ENCODE measurements at places on chromosomes 4 and X. TPM values are rescaled to one million over a fixed set of nuclear protein-coding genes. Genes with fewer than 3 reads are reported as not detected.

DNA sequence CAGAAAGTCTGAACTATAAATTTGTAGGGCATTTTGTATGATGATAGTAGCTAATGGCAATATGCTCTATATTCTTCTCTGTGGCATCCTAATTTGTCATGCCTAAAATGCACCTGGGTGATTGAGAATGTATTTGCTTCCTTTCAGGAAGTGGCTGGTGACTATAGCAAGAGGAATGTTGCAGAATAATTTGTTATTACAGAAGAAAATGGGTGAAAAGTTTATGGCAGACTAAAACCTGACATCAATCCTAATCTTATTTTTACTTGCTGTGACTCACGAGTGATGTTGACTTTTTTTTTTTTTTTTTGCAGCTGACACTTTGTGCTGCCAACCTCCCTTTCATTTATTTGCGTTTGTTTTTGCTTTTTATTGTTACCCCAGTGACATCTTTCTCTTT is 141.1 kb downstream of the MSL3 start:
- DNase-seq = no peak

PARM1 gene
- total RNA-seq = not detected

GRCh38 chrX:46653482-46653881 is 79.9 kb downstream of the CHST7 start:
- DNase-seq = no peak

- DNase-seq = no peak
Measured at GRCh38 chr4:80576796-80577195, 241.3 kb downstream of the CFAP299 start.

DNA sequence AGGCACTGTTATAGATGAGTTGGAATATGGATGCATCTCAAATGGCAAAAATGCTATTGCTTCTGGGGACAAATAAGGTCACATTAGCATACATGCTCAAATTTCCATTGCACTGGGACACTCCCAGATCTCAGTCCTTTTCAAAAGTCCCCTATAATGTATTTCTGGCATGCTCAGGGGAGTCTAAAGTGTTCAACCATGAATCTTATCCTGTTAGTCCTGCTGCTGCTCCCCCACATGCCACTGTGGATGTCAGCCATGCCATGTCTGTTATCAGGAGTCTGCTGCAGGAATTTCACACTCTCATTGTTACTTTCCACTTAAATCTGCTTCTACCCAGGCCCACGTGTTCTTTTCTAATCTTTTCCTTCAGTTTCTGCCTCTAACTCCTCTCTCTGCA is 1000.6 kb downstream of the CCSER1 start:
- no peak for DNase-seq

Measured in activated naive CD4-positive, alpha-beta T cell treated with anti-CD3 and anti-CD28 coated beads, Interleukin-2, amount 50 U/mL, for 72 hours (primary cell).